ENCODE measurements at places on chromosomes 1 and 21.

DNA sequence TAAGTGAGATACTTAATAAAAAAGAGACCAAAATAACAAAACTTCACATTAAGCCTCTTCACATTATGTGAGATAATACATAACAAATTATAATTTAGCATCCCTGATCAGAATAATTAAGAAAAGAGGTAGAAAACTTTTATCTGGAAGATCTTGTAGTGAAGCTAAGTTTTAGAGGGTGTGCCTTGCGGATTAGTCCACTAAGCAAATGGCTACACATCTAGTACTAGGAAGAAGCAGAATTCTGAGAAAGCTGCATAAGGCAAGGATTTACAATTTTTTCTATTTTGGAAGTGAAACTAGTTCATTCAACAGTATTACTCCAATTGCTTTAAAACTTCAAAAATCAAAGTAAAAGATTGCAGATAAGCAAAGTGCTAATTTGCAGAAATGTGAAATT, 3.5 kb downstream of the YOD1 start:
- no peak for DNase-seq

DNA sequence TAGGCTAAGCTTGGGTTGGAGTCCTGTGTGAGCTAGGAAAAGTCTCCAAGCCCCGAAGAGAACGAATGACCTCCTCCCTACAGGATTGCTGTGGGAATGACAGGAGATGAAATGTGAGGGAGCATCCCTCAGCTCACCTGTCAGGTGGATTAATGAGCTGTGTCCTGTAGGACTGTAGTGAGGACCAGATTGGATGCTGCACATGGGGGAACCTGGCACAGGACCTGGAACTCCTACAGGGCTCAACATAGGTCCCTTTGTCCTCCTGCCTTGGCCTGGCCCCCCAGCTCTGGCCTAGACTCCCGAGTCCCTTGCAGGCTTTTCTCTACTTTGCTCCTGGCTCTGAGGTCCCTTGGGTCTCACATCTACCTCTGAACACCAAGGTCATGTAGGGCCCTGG, 155.7 kb downstream of the PTPRU start:
- no peak for DNase-seq

GRCh38 chr21:37870221-37870620, 46.0 kb downstream of the KCNJ6 start:
- no peak for DNase-seq

DNA sequence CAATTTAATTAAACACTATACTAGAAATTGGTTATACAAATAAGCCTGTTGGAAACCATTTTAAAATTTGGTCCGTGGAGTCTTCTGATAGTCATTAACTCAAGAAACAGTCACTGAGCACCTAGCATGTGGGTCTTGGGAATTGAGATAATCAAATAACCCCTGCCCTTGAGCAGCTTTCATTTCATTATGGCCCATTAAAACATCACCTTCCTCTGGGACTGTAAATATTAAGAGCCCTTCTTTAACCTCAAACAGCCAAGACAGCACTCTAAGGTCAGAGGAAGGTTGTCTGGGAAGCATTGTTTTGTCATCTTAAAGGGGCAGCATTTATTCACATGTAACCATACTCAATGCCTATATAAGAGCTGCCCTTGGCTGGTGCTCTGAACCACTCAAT, 610.3 kb upstream of the USP24 start:
- DNase-seq: no peak

GRCh38 chr1:183989078-183989577, 48.4 kb downstream of the COLGALT2 start:
- no peak for DNase-seq

DNA sequence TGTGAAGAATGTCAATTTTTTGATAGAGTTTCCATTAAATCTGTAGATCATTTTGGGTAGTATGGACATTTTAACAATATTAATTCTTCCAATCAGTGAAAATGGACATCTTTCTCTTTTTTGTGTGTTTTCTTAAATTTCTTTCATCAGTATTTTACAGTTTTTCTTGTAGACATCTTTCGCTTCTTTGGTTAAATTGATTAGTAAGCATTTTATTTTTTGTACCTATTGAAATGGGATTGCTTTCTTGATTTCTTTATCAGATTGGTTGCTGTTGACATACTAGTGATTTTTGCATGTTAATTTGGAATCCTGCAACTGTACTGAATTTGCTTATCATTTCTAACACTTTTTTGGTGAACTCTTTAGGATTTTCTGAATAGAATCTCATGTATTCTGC, 683.2 kb upstream of the NCAM2 start:
- DNase-seq: no peak

DNA sequence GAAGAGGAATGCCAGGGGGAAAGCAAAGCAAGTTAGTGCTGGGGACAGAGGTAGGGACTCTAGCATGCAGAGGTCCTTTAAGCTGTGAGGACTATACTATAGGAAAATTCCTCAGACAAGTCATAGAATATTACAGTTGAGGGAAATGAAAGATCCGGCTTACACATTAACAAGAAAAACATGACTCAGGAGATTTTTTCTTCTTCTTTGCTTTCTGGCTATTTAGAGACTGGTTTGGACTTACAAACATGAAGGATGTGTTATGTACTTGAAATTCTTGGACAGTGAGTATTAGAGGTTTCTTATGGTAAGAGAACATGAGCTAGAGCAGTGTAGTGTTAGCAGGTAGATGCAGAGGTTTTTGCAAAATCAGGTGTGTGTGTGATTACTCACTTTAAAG, 24.9 kb downstream of the USP25 start:
- DNase-seq: no peak

DNA sequence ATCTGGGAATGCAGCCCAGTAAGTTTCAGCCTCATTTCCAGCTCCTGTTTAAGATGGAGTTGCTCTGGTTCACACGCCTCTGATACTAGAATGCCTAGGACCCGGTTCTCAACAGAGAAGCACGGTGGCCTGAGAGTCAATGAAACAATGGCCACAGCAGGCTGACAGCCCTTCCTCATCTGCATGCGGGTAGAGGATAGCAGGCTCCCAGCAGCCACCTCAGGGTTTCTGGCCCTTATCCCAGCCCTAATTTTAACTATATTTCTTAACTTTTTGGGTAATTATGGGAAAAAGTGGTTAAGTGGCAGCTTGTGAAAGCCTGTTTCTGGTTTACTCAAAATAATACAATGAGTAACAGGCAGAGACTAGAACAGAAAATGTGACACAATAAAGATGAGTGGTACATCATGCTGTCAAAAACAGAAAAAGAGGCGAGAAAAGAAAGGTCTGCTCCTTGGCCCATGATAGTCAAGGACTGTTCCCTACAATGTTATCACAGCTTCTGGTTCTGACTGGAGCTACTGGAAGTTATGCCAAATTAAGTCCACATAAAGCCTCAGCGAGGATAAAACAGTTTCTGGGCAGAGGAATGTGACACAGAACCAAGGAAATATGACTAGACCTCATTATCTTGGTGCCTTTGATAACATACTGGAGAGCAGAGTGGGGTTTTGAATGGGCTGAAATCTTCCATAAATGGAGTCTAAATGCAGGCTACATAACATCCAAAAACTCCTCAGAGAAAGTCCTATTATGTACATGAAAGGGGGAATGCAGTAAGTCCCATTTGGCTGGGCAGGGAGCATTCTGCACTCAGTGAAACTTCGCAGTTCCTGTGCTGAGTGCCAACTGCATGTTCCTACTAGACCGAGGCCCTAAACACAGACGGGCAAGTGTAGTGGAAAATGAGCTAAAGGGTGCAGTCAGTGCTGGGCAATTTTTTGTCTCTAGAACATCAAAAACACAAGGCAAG, 92.1 kb downstream of the NIBAN1 start:
- peak; percentile 27 for DNase-seq
